ENCODE measurements at places on chromosomes 2 and 18. TPM values are rescaled to one million over a fixed set of nuclear protein-coding genes. Genes with fewer than 3 reads are reported as not detected.

The SLC30A3 gene
- total RNA-seq = not detected

DNA sequence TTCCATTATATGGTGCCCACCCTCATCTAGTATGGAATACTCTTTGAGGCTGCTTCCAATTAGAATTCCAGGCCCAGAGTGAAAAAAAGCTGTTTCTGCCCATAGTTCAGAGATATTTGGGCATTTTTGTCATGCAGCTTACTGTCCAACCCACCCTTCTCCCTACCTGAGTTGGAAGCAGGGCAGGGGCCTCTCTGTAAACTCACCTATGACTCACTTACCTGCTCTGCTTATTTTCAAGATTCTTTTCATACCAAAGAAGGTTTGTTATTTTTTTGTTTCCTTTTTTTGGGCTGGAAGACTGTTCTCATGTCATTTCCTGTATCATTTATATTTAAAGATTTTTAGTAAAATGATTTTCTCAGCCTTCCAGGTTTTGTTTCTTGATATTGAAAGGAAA is 38.4 kb upstream of the PPP1R1C start:
- H3K27me3 ChIP-seq = no peaks in the 10 kb centered on the region
- H3K36me3 ChIP-seq = no peaks in the 10 kb centered on the region
- peaks cover 32% of the 10 kb centered on the region for H3K4me1 ChIP-seq

GRCh38 chr2:225223301-225223700 is 176.2 kb upstream of the NYAP2 start:
- no peak overlapping the region for H3K27ac ChIP-seq
- H3K4me3 ChIP-seq = no peak overlapping the region
- DNase-seq = no peak
- H3K27me3 ChIP-seq = no peaks in the 10 kb centered on the region

The CDK5R2 gene
- 6.2 TPM for total RNA-seq

- peaks cover 2% of the 10 kb centered on the region for H3K36me3 ChIP-seq
- peak overlapping the region; percentile 99 for H3K4me3 ChIP-seq
- no peak for DNase-seq
- H3K4me1 ChIP-seq = peaks cover 12% of the 10 kb centered on the region
These were observed 485 bp upstream of the GALNT3 start for GRCh38 chr2:165794536-165794928.

- H3K4me3 ChIP-seq = peak within 1 kb of the TSS; percentile 95
- H3K4me1 ChIP-seq = peaks cover 3% of the 10 kb centered on the region
- peak within 1 kb of the TSS; percentile 87 for H3K27ac ChIP-seq
- H3K36me3 ChIP-seq = no peaks in the 10 kb centered on the region
These were observed at the start of gene COMMD1 for GRCh38 chr2:61905372-61906185. COMMD1 (plus strand) TSS chr2:61905674; CDS start chr2:61905679, 5 bp downstream.

All from progenitor cell of endocrine pancreas (in vitro differentiated cells).